ENCODE measurements at places on chromosomes 3 and 15.

DNA sequence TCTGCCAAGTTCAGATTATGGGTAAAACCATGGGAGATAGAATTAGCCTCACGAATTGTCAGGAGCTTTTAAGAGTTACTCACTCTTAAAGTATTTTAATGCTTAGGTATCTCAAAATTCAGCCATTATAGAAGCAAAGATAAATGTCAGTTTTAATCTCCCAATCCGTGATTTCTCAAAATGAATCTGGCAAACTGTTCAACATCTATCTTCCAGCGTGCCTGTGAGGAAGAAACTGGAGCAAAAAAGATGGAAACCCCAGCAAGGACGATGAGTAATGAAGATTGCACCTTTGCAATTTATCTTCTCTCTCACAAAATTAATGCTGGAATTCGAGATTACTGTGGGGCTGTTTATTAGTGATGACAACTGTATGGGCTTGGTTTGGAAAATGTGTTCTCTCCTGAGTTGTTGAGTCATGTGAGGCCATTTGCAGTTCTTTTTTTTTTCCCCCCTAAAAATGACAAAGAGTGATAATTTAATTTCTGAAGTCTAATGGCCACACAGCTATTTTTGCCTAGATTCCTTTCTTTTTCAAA lies 70.5 kb downstream of the PYDC2 start:
- DNase-seq: no peak

DNA sequence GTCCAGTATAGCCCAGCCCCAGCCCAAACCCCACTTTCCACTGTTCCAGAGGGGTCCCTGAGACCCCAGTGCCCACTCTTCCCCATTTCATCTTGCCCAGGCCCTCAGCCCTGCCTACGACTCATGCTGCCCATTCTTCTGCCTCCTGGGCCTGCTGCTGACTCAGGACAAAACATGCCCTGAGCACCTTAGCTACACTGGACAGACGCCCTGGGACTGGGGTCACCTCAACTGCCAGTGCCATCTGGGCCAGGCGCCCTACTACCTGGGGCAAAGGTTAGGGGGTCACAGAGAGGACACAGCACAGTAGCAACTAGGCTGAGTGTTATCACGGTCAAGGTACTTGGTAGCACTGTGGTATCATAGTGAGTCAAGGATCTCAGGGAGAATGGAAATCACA lies 2.6 kb upstream of the LAMB2 start:
- DNase-seq: no peak

- DNase-seq: no peak
These were observed 45.8 kb downstream of the CHP1 start for GRCh38 chr15:41276831-41277230.

DNA sequence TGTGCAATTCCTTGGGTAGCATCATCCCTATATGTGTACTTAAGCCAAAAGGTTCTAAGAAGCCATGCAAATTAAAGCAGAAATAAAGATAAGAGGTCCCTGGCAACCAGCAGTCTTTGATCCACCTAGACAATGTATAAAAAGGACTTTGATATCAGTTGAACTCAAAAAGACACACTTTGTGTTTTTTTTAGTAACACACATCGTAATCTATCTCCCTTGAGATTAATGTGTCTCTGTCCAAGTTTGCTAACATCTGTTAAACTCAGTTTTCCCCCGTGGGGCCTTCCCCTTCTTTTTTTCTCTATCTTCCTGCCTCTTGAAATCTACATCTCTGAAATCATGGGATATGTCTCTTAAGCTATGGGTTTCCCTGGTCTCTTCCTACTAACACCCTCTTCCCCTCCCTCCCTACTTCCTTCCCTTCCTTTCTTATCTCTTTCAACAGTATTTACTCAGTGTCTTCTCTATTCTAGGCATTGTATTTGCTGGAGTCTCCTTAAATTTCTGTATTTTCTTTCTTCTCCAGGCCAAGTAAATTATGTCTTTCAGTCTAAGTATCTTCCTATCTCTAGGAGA lies 27.7 kb downstream of the ALDH1A2 start:
- DNase-seq: no peak

- no peak for DNase-seq
These were observed 390.7 kb downstream of the EFHB start for GRCh38 chr3:19543212-19543841.

GRCh38 chr15:82303956-82304777 lies 41.5 kb downstream of the SAXO2 start:
- DNase-seq: no peak

DNA sequence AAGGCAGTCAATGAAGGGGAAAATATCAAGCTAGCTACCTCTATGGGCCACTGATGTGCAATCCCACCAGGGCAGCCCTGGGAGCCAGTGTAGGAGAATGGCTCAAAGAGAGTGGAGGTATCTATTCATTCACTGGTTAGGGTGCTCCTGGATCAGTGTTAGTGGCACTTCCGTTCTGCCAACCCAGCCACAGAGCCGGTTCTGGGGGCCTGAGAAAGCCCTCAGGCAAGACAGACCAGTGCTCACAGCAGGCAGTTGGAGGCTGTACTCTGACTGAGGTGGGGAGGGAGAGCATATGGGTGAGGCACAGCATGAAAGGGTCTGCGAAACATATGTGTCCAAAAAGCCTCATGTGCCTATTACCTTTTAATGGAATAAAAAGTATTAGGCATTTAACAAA lies 109.3 kb downstream of the KCNMB2 start:
- DNase-seq: no peak

- no peak for DNase-seq
These were observed 775.4 kb downstream of the ROBO1 start for GRCh38 chr3:78992400-78992799.

GRCh38 chr3:171956181-171956683 lies 83.1 kb upstream of the FNDC3B start:
- DNase-seq: no peak

DNA sequence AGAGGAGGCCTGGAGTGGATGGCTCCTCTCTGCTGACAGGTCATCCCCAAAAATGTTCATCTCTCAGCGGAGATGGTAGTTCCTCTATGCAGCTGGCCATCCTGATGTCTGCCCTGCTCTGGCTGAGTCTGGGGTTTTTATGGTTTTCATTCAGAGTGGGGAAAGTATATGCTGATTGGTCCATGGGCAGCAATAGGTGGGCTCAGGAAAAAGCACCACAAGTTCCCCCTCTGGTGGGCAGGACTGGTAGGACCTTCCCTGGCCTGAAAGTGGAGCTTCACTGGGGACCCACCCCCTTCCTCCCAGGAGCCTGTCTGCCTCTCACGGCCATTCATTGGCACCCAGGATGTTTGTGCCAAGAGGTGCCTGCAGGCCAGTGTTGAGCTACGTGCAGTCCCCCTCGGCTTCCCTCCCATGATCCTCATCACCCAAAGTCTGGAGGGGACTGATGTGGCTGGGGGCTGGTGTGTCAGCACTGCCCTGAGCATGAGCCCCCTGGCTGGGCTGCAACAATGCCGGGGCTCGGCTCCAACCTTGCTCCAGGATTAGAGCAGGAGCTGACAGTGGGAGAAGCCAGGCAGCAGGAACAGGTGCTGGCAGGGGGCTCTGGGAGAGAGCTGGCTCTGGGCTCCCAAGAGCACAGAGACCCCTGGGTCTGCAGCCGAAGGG lies 13.1 kb upstream of the BLOC1S6 start:
- DNase-seq: no peak

- no peak for DNase-seq
These were observed 70.0 kb upstream of the CCDC39 start for GRCh38 chr3:180749322-180749721.

GRCh38 chr3:51283421-51283820 lies 101.7 kb upstream of the MANF start:
- DNase-seq: no peak

DNA sequence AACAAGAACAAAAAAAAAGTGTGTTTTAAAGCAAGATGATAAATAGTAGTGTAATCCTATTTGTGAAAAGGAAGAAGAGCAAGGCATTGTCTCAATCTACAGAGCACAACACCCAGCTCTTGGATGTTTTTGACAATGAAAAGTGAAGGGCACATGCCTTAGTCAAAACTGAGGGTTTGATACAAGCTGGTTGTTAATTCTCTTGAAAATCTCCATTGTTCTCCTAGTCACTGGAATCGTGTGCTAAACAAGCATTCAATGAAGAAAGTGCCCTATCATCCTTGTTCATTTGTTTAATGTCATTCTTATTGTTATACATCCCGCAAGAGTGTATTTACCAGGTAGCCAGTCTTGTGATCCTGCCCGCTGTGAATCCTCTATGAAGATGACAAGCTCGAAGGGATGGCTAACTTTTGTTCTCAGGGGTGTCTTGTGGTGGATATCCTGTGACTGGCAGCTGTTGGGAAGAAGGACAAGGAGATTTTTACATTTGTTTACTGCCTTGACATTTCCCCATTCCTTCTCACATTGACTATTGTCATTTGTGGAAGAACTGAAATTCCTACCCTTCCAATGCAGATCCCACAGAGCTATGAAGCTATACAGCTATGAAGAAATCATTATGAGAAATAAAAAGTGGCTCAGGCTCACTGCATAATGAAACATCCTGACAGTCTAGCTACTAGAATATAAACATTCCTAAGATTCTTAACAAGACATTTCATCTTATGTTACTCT lies 175.9 kb downstream of the VGLL3 start:
- DNase-seq: no peak

GRCh38 chr15:92163641-92164040 lies 230.0 kb upstream of the ST8SIA2 start:
- DNase-seq: no peak

GRCh38 chr3:188432802-188433520 lies 279.0 kb downstream of the LPP start:
- no peak for DNase-seq

- DNase-seq: no peak
These were observed 52.4 kb downstream of the BOC start for GRCh38 chr3:113263778-113264177.

DNA sequence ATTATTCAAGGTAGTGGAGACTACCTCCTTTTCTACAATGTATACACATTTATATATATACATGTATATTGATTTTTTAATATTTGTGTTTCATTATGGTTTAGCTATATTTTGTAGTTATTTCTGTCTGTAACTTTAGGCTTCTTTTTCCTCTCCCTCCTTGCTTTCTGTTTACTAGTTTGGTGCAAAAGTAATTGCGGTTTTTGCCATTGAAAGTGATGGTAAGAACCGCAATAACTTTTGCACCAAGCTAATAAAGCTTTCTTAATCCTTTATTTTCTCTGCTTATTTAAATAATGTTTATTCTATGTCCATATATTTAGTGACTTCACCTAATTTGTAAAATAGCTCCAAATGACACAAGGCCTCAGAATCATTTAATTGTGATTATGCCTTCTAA lies 195.3 kb upstream of the PLSCR5 start:
- no peak for DNase-seq

- DNase-seq: no peak
These were observed 126.2 kb downstream of the GOLIM4 start for GRCh38 chr3:167969548-167969947.

GRCh38 chr15:68875377-68876116 lies 54.8 kb upstream of the SPESP1 start:
- DNase-seq: peak; percentile 81

- DNase-seq: no peak
These were observed 80.0 kb downstream of the AAGAB start for GRCh38 chr15:67174446-67174845.

GRCh38 chr3:71693641-71694040 lies 31.6 kb downstream of the EIF4E3 start:
- no peak for DNase-seq

DNA sequence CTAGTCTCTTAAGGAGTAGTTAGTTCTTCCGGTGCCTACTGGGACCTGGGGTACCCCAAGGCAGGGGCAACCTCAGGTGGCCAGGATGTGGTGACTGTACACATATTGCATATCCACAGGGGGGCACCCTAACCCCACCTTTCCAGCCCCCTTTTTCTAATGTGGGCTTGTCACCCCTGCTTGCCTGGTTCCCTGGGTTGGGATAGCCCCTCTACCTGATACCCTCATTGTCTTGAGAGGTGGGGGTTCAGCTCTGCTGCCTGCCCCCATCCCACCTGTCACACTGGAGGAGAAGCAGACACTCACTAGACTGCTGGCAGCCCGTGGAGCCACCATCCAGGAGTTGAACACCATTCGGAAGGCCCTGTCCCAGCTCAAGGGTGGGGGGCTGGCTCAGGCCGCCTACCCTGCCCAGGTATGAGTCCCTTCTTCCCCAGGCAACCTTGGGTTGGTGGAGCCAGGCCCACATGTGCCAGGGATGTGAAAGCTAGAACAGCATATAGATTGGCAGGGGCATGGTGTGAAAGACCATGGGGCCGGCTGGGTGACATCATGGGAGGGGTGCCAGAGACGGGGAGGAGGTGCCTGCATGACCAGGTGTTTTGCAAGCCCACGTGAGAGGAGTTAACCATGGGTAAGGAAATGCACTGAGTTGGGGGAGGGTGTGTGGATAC lies 4.0 kb downstream of the GLYCTK start:
- DNase-seq: no peak

- no peak for DNase-seq
These were observed 93.2 kb upstream of the RNF7 start for GRCh38 chr3:141644931-141645330.

DNA sequence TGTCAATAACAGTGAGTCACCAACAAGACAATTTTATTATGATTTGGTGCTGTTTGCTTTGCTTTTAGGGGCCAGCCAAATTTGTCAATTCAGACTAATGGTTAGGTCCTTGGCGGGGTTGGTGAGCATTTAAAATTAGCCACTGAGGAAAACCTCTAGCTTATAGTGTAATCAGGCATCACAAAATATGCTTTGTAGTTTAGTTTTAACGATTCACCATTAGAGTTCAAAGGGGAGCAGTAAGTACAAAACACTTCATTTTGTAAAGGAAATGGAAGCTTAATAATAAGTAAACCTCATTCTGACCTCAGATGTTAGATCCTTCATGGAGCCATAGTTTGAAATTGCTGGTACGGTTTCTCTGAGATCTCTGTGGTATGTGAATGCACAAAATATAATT lies 218.4 kb upstream of the GOLIM4 start:
- DNase-seq: no peak

DNA sequence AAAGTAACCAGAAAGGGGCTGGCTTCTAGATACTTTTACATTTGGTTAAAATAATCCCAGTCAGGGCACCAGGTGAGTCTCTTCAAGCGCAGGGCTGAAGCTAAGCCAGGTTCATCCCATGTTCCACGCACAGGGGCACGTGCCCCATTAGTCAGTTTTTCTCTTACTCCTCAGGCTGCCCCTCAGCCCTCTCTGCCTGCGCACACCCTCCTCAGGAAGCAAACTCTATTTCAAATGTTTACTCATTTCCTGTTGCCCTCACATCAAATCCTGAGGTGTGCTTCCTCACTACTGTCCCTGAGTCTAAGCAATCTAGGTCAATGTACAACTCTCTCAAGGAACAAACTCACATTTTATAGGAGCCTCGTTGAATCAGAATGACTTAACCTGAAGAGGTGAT lies 48.5 kb downstream of the THBS1 start:
- DNase-seq: peak; percentile 49

DNA sequence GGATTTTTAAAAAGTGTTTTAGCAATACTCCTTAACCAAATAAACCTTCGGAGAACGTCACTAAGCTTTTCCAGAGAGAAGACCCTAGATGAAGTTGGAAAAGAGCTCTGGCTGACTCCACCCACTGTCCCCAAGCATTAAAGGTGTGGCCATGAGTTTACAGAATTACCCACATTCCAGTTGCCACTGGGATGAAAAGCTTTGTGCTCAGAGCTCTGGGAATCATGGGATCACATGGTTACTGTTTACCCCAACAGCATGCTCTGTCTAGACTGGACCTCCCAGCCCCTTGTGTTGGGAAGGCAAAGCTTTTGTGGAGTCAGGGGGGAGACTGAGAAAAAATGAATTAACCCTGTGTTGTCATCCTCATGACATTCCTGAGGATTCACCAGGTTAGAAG lies 55.3 kb downstream of the CCK start:
- no peak for DNase-seq

GRCh38 chr15:87702270-87702669 lies 554.3 kb downstream of the NTRK3 start:
- no peak for DNase-seq

GRCh38 chr3:105334138-105334882 lies 32.4 kb upstream of the ALCAM start:
- no peak for DNase-seq
